Activated naive CD4-positive, alpha-beta T cell treated with anti-CD3 and anti-CD28 coated beads, Interleukin-2, amount 50 U/mL, for 72 hours (primary cell): ENCODE measurements at places on chromosomes 4 and X.

DNA sequence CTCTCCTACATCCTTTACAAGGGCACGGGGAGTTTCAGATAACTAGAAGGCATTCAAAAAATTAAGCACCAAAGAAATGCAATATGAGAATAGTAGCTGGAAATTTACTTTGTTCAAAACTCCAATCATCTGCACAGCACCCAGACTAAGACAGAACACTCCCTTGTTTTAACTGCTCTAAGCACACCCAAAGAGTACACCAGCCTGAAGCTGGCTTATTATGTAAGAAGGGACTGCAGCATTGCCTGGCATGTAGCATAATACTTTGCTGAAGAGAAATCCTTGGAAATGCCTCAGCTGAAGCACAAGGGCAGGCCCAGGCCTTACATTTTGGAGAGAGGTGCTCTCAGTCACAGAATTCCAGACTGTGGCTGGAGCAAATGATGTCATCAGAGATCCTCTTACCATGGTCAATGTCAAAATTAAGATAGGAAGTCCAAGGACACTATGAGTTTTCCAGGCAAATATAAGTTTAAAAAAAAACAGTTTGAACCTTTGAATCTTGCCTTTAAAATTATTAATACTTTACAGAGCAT is 14.8 kb downstream of the ARHGEF6 start:
- DNase-seq: no peak

DNA sequence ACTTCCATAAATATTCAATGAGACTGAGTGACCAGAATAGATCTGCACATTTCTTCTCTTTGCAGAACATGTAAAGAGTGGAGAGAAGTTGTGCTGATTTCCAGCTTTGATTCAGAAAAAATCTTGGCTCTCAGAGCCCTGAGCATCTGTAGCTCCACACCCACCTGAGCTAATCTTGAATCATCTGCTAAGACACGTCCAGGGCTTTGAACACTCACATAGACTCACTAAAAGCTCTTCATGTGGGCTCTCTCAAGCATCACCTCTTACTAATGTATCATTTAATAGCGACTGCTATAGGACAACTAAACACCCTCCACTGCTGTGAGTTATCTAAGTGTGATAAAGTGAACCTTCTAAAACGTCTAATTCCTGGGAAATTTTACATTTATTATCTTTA is 147.7 kb upstream of the GRIA3 start:
- DNase-seq: no peak

GRCh38 chr4:180657881-180658280 is 1585.3 kb upstream of the TENM3 start:
- DNase-seq: no peak

GRCh38 chrX:138859421-138859820 is 147.9 kb upstream of the FGF13 start:
- no peak for DNase-seq

DNA sequence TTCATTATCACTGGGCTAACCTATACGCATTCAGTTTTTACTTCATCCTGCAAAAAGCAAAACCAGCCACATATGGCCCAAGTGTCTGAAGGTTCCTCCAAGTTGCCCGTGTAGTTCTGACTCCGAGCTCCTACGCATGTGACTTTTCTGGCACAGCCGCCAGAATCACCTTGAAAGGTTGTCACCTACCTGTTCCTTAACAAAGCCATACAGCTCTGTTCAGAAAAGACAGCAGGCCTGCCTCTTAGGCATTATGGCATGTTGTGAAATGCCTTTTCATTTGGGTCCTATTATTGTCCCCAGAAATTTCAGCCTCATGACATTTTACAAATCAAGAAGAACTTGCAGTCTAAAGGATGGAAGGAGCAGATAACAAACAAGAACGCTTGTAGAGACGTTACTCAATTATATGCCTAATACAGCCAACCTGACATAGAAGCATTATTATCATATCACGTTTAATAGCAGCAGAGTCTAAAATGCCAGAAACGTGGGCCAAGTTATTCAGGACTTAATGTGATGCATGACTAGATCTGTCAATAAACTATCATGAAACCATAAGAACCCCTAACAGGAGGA is 118.5 kb downstream of the RBM47 start:
- no peak for DNase-seq

DNA sequence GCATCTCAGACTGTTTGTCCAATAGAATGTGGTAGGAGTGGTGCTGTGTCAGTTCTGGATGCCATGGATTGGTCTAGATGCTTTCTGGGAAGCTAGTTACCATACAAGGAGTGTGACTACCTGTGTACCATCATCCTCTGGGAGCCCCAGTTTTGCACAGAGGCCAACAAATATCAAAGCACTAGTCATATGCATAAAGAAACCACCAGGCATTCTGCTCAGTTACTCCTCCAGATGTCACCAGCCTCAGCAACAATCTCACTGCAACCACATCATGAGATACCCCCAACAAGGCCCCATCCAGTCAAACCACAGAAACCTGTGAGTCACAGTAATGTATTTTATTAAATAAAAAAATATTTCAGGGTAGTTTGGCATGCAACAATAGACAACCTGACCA is 435.8 kb upstream of the CPEB2 start:
- no peak for DNase-seq

DNA sequence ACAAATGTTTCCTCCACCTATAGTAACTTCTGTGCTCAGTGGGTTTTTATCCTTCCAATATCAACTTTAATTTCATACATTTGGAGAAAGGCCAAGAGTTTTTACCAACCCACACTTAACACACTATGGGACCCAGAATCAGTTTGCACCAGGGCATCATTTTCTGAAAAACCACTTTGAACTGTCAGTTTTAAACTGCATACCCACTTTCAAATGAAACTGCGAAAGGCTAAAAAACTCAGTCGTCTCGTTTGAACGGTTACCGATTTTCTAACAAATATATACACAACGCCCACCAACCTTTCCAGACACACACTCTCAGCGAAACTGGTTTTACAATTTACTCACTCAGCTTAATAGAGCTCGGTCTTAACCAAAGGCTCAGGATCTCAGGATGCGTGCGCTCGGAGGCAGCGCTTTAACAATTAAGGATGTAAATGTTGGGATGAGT is 376 bp downstream of the ABCG2 start:
- peak; percentile 6 for DNase-seq

- DNase-seq: no peak
Observed at GRCh38 chr4:8745005-8745790, 126.4 kb downstream of the HMX1 start.

- no peak for DNase-seq
Observed at GRCh38 chr4:52157641-52158316, 106.7 kb downstream of the SPATA18 start.

DNA sequence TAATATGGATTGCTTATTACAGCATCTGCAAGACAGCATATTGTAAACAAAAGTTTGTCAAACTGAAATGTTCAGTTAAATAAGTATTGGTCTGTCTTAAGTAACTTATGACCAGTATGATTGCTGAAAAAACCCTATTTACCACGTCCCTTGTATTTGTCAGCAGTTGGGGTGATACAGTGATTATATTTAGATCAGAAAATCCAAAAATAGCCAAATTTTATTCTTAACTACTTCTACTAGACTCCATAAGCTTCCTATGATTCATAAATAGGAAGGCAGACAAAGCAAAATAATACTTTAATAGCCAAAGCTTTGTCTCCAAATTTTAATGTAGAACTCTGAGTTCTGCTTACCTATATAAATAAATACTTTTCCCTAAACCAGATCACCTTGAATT is 45.3 kb downstream of the TBCK start:
- DNase-seq: no peak

- peak; percentile 19 for DNase-seq
Observed at GRCh38 chrX:101287402-101287801, 3.7 kb downstream of the TAF7L start.

GRCh38 chrX:69150281-69150960 is 14.8 kb downstream of the PJA1 start:
- DNase-seq: no peak
